T-helper 17 cell (primary cell): ENCODE measurements at places on chromosomes 6 and 20.

GRCh38 chr6:135905604-135906300, 54.3 kb downstream of the PDE7B start:
- DNase-seq, result no peak

DNA sequence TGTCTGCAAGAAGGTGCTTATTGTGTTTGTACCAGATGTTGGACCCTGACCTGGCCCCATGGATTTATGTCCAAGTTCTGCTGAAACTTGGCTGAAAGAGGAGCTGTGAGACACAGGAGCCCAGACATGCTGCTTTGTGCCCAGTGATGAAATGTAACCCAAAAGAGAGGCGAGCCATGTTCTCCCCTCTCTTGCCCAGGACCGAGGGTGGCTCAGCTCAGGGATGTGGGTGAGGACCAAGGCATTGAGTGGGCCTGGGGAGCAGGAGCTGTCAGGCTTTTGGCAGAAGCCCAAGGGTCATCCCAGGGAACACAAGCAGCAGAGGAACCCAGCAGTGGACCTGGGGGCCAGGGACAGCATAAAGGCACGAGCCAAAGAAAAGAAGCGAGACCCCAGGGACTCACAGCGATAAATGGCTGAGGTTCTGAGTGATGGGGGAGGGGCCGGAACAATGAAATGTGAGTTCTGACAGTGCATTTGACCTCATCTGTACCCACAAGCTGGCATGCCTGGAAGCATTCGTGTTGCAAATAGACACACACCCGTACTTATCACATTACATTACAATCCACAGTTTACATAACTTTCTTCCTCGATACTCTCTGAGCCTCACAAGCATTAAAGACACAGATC, 363.4 kb upstream of the JARID2 start:
- DNase-seq, result no peak

DNA sequence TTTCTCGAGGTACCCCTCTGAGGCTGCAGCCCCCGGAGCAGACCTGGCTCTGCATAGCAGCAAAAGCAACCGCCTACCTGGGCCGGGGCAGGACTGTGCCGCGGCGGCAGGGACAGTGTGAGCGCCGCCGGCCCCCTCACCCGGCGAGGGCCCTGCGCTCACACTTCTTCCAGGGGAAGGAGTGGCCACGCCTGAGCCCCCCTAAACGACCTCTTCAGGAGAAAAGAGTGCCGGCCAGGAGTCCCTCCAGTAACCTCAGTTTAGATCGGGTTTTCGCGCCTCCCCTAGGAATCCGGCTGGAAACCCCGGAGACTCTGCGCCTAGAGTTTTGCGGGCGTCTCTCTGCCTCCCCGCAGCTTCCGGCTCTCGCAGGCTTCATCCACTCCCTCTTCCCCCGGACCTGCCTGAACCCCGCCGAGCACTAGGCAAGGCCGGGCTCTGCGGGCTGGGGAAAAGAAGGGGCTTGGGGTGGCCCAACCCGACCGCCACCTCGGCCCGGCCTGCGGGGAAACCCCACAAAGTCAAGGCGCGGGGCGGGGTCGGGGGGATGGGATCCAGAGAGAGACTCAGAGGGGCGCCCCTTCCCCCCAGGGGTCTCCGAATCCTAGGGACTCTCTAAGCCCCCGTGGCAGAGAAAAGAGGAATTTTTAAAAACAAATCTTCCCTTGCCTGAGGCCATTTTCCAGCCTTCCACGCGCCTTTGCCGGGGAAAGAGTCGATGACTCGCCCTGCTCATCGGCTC, 558 bp downstream of the LINC00237 start:
- no peak for DNase-seq

DNA sequence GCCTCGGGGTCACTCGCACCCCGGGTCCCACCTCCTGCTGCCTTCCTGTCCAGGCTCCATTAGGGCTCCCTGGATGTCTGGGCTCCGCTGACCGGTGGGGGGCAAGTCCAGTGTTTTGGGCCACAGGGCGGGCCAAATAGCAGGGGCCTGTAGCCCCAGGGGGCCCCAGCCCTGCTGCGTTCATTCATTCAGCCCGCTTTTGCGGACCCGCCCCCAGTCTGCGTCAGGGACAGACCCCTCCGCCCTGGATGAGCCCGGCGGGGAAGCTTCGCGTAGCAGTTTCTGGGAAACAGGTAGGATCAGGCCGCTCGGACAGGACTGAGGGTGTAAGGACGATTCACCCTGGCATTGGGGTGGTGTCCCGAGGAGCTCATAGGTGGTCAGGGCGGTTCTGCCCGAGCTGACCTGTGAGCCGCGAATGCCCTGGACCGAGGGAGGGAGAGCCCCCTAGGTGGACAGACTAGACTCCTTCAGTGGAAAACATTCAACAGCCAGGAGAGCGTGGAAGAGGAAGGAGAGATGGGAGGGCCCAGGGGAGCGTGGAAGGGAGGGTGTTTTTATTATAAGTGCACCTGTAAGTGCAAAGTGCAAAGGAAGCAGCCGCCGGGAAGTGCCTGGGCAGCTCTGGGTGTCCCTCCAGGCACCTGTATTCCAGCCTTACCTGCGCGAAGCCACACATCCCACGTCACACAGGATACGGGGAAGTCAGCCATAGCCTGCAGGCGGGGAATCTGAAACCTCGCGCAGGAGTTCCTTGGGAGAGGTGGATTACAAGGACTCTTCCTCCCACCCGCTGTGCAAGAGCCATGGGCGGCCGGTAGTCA, 662 bp downstream of the ENTPD6 start:
- no peak for DNase-seq

DNA sequence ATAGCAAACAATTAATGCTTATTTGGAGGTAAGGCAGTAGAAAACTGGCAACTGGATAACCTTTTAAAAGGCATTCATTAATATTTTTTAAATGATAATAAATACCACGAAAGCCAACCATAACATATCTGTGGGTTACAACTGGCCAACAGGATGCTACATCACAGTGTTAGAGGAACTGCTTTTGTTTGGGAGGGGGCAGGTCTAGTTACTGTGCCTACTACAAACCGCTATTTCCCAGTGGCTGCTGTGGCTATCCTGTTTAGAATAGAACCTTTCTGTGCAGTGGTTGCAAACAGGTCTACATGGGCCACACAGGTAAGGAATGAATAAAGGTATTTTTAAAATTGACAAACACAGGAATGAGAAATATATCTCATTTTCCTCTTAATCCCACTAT, 976 bp downstream of the PIGT start:
- DNase-seq, result no peak

DNA sequence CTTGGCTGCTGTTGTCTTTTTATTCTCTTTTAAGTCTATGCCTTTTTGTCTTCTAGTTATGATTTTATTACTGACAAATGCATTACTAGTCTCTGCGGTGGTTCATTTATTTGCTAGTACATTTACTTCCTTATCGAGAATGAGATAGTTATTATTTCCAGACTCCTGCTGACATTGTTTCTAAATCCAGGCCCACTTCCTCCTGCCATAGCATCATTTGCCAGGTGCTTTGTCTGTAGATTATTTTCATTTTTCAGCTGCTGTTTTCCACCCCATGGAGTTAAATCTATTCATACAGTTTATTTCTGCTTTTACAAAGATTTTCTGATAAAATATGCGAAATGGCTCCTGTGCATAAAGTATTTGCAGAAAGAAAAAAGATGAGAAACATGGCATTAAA, 459.7 kb downstream of the MMUT start:
- no peak for DNase-seq
